ENCODE measurements at places on chromosomes 2 and 18.

GRCh38 chr18:10121786-10122515 lies 208.1 kb downstream of the VAPA start:
- peak; percentile 97 for DNase-seq

- no peak for DNase-seq
Observed at GRCh38 chr2:88950010-88950409, 258.5 kb downstream of the RPIA start.

DNA sequence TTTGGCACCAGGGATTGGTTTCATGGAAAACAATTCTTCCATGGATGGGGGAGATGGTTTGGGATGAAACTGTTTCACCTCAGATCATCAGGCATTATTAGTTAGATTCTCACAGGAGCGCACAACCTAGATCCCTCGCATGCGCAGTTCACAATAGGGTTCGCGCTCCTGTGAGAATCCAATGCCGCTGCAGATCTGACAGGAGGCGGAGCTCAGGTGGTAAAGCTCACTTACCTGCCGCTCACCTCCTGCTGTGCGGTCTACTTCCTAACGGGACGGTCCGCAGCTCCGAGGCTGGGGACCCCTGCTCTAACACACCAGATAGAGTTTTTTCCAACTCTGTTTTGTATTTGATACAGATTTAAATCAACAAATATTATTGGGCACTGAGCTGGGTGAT lies 286.5 kb downstream of the MTX2 start:
- DNase-seq, result no peak

GRCh38 chr2:108243566-108243965 lies 3.8 kb downstream of the SULT1C3 start:
- peak; percentile 15 for DNase-seq

- DNase-seq, result peak; percentile 39
Observed at GRCh38 chr2:166411473-166412230, 35.9 kb upstream of the SCN9A start.

- DNase-seq, result no peak
Observed at GRCh38 chr2:136377423-136378382, 259.8 kb upstream of the CXCR4 start.

- DNase-seq, result peak; percentile 95
Observed at GRCh38 chr18:45106331-45106774, 425.7 kb downstream of the SETBP1 start.

DNA sequence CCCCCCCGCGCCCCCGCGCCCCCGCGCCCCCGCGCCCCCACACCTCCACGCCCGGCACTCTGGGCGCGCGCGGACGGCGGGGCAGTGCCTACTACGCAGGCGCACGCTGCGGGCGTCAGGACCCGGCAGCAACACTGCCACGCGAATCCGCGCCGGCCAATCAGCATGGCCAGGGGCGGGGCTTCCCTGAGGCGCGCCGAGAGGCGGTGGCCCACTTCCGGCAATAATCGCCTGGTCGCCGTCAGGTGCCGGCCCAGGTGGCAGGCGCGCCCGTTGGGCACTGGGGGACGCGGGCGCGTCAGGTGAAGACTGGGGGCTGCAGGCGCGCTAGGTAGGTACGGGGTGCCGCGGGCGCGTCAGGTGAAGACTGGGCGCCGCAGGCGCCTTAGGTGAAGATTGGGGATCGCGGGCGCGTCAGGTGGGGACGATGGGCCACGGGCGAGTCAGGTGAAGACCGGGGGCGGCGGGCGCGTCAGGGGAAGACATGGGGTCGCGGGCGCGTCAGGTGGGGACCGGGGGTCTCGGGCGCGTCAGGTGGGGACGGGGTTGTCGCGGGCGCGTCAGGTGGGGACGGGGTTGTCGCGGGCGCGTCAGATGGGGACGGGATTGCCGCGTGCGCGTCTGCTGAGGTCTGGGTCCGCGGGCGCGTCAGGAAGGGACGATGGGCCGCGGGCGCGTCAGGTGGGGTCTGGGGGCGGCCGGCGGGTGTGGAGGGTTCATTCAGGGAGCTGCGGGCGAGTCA lies 219.1 kb downstream of the RTP5 start:
- peak; percentile 74 for DNase-seq

DNA sequence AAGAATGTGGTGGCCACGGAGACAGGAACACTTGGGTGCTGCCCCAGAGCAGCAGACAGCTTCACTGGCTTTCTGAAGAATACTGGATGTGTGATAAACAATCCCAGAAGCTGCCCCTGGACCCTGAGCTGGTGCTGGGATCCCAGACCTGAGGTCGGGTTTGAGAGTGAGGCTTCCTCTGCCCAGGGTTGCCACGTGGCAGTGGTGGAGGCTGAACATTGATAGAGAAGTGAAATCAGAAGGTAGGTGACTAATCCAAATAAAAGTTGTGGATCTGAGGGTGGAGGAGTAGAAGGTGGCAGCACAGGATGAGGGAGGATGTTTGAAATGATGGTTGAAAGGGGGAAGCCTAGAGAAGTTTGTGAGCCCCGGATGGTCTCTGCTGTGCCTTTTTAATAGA lies 64.0 kb downstream of the FMNL2 start:
- DNase-seq, result no peak

- peak; percentile 39 for DNase-seq
Observed at GRCh38 chr18:57741273-57741672, 61.8 kb downstream of the ATP8B1 start.

- no peak for DNase-seq
Observed at GRCh38 chr2:124131276-124131675, 106.2 kb downstream of the CNTNAP5 start.

DNA sequence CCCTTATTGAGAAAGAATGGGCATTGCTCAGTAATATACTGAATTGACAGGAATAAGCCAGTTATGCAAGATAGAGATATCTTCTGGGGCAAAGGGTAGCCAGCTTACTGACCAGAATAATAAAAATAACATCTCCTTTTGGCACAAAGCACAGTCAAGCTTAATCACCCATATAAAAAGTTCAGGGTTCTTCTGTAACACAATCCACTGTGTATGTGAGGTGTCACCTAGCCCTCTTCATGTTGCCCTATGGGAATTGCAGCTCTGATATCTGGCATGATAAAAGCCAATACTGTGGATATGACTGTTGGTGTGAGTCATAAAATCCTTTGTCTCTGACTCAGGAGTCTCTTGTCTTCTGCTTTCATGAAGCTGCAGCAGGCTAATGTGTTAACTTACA lies 90.8 kb downstream of the DSEL start:
- DNase-seq, result peak; percentile 79

GRCh38 chr2:176280867-176281658 lies 11.8 kb downstream of the MTX2 start:
- peak; percentile 92 for DNase-seq

GRCh38 chr2:124025171-124025580 lies at the start of gene CNTNAP5:
TSS of gene CNTNAP5 (plus strand) at chr2:124025287. CDS start at chr2:124025651, 364 bp downstream.
- no peak for DNase-seq

DNA sequence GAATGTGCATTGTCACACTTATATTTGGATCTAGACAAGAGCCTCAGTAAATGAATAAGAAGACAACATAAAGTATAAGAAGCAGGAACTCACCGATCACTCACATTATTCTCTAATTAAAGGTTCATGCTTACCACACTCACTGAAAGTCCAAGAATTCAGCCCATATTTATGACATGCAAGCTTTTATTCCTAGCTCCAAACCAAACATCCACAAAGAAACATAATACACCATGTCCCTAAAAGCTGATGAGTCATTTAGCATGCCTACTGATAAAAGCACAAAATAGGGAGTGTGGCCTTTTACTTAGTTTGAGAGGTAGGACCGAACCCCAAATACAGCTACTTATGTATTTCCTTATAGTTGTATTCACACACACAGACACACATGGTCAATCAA lies 1094.6 kb upstream of the CDH2 start:
- DNase-seq, result peak; percentile 3

DNA sequence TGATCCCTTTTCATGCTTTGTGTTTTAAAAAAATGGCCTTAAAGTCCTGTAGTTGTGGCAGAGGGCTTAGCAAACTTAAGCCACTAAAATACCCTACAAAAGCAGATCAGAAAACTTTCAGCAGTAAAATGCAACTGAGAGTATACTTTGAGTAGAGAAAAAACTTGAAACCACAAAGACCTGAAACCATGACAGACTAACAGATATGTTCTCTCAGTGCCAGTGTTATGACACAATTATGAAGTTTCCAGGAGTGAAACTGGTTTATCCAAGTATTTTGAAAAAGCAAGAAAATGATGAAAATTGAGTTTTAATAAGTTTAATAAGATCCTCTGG lies 74.5 kb downstream of the SPRED2 start:
- peak; percentile 31 for DNase-seq

DNA sequence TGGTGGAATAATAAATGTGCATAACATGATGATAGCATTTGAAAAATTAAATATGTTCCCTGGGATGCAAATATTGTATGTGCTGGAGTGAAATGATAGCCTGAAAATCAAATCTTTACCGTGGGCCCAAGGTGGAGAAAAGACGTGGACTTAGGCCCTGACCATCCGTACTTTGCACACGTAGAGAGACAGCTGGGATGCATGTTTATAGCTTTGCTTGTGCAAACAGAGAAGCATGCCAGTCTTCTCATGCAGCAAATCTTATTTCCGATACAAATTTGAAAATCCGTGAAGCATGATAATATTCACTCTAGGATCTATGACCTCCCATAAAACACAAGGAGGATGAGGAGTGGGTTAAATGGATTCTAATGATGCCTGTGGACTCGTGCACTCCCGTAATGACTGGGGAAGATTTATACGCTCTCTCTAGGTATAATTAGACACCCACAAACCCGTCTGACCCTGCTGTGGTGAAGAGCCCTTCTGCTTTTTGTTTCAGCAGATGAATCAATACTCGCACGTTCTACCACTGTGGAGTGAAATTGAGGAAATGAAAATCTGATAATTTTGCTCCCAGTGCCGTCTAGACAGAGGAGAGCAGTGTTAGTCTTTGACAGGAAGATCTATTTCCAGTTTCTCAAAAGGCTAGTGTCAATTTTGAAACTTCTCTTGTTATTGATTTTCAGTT lies 810.3 kb upstream of the SALL3 start:
- DNase-seq, result no peak

- no peak for DNase-seq
Observed at GRCh38 chr18:14117606-14118005, 14.6 kb downstream of the ZNF519 start.

DNA sequence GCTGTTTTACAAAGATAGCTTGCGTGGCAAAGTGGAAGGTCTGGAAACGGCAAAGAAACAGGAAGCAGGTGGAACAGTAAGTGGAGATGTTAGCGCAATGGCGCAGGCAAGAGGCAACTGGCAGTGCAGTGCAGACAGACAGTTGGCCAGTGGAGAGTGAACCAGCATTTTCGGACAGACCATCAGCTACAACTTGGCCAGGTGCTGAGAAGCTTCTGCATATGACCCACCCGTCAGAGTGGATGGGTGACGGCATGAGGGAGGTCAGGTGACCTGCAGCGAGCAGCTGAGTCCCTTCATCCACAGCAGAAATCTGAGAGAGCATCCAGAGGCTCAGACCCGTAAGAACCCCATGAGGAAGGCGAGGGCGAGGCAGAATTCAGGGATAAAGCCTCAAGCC lies 33.8 kb downstream of the NPC1 start:
- no peak for DNase-seq

- DNase-seq, result peak; percentile 36
Observed at GRCh38 chr2:222169346-222169745, 129.5 kb downstream of the PAX3 start.

DNA sequence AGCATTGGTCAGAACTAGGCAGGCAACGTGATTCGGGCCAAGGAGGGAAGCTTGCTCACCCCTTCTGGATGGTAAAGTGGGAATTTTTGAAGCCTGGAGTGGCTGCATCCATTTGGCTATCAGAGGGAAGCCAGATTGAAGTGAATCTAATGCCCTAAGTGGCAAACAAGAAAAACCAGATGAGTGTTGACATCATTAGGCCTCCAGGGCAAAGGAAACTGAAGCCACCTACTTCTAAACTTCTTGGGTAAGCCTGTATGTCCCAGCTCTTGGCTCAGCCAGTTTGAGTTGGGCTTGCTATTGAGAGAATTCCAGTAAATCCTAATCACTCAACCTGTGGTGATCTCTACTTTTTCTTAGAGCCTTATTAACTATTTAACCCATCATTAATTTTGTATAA lies 20.9 kb downstream of the SOX11 start:
- DNase-seq, result no peak

- DNase-seq, result peak; percentile 66
Observed at GRCh38 chr2:217650716-217651360, 352.0 kb downstream of the TNS1 start.

GRCh38 chr18:43882358-43883055 lies 605.2 kb upstream of the SYT4 start:
- DNase-seq, result no peak

Measured in AG10803 (cell line).